ENCODE measurements at places on chromosomes 12 and 14.

GRCh38 chr14:69574263-69574953, at the start of gene CCDC177:
TSS of gene CCDC177 (minus strand) at chr14:69574871. CDS start at chr14:69573622, 1,249 bp downstream.
- peak; percentile 57 for DNase-seq

DNA sequence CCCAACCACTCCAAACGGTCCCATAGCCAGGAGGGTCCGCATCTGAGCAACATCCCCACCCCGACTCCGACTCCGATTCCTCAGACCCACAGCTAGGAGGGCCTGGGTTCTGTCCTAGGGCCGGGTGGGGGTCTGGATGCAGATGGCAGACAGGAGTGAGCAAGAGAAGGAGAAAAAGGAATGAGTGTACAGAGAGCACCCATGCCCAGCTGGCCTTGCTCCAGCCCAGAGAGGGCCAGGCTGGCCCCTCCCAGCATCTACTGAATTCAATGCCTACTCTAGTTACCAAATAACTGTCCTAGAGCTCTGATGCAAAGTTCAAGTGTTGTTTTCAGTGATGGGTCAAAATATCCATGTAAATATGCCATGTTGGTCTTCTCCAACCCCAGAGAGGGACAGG, 40.8 kb downstream of the VDR start:
- DNase-seq = no peak

DNA sequence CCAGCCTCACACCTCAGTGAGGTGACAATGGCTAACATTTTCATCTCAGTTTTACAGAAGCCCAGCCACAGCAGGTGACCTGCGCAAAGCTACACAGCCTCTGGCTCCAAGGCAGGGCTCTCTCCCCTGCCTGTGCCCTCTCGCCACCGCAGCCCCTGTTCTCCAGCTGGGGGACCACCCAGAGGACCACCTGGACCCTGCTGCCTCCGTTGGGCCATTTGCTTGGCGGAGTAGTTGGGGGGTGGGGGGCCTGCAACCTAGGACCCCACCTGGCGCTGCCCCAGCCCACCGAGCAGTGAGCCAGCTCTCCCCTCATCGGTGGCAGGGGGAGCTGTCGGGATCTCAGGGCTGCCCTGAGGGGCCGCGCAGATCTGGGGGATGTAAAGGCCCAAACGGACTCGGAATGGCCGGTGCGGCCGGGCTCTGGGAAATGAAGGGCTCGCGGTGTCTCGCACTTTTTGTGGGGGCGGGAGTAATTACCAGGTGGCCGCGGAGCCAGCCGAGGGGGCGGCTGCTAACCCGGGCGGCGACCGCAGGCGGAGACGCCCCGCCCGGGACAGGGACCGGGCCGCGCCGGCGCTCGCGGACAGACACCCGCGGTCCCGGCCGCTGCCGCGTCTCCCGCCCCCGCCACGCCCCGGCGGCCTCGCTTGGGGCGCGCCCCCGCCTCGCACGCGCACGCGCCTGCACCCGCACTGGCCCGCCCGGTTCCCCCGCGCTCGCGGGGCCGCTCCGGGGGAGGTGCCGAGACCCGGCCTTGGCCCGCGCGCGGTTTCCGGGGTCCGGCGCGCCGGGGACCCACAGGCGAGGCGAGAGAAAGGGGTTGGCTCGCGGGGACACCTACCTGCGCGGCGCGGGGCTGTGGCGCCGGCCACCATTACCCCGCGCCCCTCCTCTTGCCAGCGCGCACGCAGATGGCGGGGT, 8.6 kb upstream of the GPR68 start:
- peak; percentile 55 for DNase-seq

DNA sequence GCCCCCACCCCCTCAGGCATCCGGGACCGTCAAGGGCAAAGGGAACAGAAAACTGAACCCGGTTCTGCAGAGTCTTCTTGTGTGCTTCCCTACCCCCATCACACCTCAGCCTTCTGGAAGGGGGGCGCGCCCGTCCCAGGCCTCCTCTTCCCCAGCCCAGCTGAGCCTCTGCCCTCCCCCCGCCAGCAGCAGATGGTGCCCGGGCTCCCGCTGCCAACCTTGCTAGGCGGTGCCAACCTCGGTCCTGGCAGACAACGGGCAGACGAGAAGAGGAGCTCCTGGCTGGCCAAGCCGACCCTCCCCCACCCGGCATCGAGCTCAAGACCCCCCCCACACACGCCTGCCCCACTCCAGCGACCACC, 8.7 kb downstream of the STAC3 start:
- no peak for DNase-seq

DNA sequence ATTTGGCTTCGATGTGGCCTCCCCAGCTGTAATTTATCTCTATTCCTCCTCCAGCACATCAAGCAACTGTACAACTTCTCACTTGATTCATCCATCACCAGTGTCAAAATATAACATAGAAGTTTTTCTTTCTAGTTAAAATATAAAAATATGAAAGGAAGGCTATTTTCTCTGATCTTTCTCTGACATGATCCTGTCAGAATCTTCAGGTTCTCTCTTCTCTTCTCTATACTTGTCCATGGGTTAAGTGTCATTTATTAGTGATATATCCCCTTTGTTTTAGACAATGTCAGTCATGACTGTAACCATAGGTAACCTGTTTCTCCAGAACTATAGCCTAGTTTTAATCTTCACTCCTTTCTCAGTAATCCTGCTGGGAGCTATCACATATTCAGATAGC, 132.5 kb upstream of the G2E3 start:
- no peak for DNase-seq

- no peak for DNase-seq
Observed at GRCh38 chr14:92135269-92135668, 13.5 kb downstream of the CPSF2 start.

Measured in activated T-helper 1 cell treated with anti-CD3 and anti-CD28 coated beads, Interleukin-12 subunit alpha, Interleukin-12 subunit beta, Interleukin-2, Interleukin-4 antibody, amounts not matched to agents 30 ng/mL and 10 ng/mL and 1 ng/mL, durations not matched to agents 14 hours and 24 hours and 36 hours (primary cell).